Aorta (tissue), 5 donors: ENCODE measurements at places on chromosomes 12 and 14. TPM values are rescaled to one million over a fixed set of nuclear protein-coding genes. Genes with fewer than 3 reads are reported as not detected.
A peak's percentile ranks its signal among the peaks of the same experiment; 100 is the strongest.

DNA sequence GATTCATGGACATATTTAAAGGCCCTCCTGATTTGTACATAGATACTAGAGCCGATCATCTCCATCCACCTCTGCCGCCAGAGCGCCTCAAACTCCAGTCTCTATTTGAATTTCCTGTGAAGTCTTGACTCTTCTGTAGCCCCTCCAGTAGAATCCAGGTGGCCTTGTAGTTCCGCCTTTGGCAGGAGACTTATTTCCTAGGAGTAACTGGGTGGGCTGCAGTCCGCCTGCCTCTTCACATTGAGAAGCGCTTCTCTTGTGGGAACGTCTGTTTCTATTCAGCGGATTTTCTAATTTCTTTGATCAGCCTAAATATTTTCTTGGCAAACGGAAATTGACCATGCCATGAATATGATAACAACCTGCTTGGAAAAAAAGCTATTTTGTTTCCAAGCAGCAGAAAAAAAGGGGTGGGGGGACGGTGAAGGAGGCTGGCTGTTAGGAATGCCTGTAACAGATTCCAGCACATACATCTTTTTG lies 9.0 kb upstream of the SIX1 start:
- H3K36me3 ChIP-seq, result no peaks in the 10 kb centered on the region
- no peaks in the 10 kb centered on the region for H3K4me1 ChIP-seq
- no peak for DNase-seq
- no peak overlapping the region for H3K4me3 ChIP-seq
- H3K27me3 ChIP-seq, result no peaks in the 10 kb centered on the region

The NKX2-8 gene
- not detected for total RNA-seq

The CHGA gene
- total RNA-seq, result not detected

The HVCN1 gene
- total RNA-seq, result 4.1 TPM

DNA sequence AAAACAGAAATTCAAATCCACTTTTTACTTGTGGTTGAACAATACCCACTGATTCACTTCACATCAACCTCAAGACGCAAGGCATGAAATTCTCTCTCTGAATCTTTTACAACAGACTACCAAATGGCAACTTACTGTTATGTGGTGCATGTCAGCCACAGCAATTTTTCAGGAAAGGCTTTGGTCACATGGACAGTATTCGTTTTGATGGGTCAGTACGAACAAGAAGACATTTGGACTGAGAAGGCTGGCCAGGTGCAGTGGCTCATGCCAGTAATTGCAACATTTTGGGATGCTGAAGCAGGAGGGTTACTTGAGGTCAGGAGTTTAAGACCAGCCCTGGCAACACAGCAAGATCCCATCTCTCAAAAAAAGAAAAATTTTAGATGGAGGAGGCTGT lies 144.0 kb downstream of the SEC23A start:
- no peak overlapping the region for H3K4me3 ChIP-seq
- no peaks in the 10 kb centered on the region for H3K36me3 ChIP-seq
- no peak overlapping the region for H3K27ac ChIP-seq
- H3K4me1 ChIP-seq, result peaks cover 2% of the 10 kb centered on the region
- no peak for DNase-seq
- no peaks in the 10 kb centered on the region for H3K27me3 ChIP-seq

- no peaks in the 10 kb centered on the region for H3K4me1 ChIP-seq
- no peaks in the 10 kb centered on the region for H3K27me3 ChIP-seq
- no peak overlapping the region for H3K4me3 ChIP-seq
- H3K36me3 ChIP-seq, result no peaks in the 10 kb centered on the region
- DNase-seq, result no peak
Measured at GRCh38 chr14:84961637-84962036, 568.3 kb upstream of the FLRT2 start.

The ABCB9 gene
- total RNA-seq, result 13.0 TPM

DNA sequence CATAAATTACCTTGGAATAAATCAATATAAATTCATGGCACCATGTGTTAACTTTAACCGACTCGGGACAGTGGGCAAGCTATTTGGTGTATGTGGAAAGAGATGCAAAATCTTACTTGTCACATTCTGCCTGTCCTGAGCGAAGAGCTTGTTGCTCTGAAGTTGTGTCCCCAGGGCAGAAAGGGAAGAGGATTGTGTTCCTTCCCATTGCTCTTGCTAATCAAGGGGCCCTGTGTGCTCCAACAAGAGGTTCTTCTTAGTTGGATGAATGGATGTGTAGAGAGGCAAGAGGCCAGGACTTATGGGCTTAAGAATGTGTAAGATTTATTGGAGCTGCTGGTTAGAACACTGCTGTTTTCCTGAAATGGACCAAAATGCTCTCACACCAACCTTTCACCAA lies 36.5 kb upstream of the FRS2 start:
- H3K4me3 ChIP-seq, result no peak overlapping the region
- H3K36me3 ChIP-seq, result no peaks in the 10 kb centered on the region
- H3K4me1 ChIP-seq, result peaks cover 8% of the 10 kb centered on the region
- H3K27ac ChIP-seq, result no peak overlapping the region
- no peak for DNase-seq

DNA sequence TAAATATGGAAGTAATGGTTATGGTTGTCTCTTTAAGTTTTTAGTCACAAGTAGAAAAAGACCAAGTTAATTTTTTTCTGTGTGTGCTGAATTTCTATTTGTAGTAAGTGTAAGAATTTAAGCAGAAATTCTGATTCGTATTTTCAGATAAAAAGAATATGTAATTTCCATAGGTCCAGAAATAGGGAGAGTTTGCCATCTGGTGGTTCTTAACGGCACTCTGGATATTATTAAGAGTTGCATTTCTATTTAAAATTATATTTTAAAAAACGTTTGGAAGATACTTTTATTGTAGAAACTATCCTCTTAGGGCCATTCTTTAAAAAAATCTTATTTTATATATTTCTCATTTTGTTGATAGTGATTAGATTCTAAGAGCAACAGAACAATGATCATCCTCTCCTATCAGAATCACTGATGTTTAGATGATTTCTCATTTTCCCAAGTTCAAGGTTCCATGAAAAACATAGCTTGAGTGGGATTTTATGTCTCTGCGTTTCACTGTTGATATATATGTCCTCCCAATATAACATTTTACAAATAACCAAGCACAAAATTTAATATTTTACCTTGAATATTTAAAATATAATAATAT lies 88.3 kb downstream of the LRRK2 start:
- DNase-seq, result no peak
- no peaks in the 10 kb centered on the region for H3K27me3 ChIP-seq
- H3K4me1 ChIP-seq, result no peaks in the 10 kb centered on the region
- H3K27ac ChIP-seq, result no peak overlapping the region

GRCh38 chr14:68547305-68548193 lies 245.3 kb downstream of the ZFP36L1 start:
- DNase-seq, result peak; percentile 74
- no peak overlapping the region for H3K4me3 ChIP-seq
- H3K4me1 ChIP-seq, result peaks cover 4% of the 10 kb centered on the region
- peak overlapping the region; percentile 95 for H3K27ac ChIP-seq
- no peaks in the 10 kb centered on the region for H3K36me3 ChIP-seq

DNA sequence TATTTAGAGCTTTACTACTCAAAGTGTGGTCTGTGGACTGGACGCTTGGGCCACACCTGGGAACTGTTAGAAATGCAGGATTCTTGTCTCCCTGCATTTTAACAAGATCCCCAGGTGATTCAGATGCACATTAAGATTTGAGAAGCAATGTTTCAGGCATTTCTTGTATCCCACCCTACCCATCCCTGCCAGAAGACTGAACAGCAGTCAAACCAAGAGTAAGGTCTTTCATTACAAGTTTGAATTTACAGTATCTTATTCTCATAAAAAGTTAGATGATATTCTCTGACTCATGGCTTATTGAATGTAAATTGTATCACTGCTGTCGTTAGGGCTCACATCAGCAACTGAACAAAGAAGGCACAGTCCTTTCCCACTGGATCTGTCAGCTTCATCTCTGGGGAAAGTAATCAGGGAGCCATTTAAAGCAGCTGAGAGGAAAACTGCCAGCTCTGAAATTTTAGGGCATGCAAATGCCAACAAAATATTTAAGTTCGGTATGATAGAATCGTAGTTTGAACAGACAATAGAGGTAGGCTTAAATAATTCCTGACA lies 141.1 kb downstream of the AKAP6 start:
- H3K4me3 ChIP-seq, result no peak overlapping the region
- peak overlapping the region; percentile 63 for H3K27ac ChIP-seq
- H3K4me1 ChIP-seq, result peaks cover 6% of the 10 kb centered on the region
- no peaks in the 10 kb centered on the region for H3K27me3 ChIP-seq

DNA sequence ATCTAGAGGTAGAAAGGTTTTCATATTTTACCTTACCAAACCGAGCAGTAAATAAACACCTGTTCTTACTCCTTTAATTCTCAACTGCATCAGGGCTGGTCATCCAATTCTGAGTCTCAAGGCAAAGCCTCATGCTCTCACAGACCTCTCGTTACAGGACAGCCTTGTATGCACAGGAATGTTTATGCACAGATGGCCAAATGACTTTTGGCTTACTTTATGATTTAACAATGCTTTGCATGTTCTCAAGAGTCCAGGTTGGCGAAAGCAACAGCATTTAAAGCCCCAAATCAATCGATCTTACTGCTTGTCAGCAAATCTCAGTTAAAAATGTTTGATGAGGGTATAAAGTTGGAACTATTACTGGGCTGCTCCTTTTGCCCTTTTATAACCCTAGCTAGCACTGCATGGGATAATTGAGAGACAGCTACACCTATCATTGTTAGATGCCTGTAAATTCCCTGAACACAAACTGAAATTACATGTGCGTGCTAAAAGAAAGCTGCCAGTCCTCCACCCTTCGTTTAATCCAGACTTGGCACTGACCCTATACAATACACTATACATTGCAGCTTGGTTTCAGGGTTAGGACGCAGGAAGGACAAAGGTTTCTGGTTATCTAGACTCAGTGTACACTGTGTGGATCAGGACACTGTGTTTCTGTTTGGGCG lies 63.6 kb downstream of the TMCC3 start:
- H3K27me3 ChIP-seq, result no peaks in the 10 kb centered on the region
- no peak for DNase-seq
- H3K27ac ChIP-seq, result no peak overlapping the region
- H3K4me1 ChIP-seq, result no peaks in the 10 kb centered on the region
- no peaks in the 10 kb centered on the region for H3K36me3 ChIP-seq
- no peak overlapping the region for H3K4me3 ChIP-seq

The WSCD2 gene
- 5.6 TPM for total RNA-seq

DNA sequence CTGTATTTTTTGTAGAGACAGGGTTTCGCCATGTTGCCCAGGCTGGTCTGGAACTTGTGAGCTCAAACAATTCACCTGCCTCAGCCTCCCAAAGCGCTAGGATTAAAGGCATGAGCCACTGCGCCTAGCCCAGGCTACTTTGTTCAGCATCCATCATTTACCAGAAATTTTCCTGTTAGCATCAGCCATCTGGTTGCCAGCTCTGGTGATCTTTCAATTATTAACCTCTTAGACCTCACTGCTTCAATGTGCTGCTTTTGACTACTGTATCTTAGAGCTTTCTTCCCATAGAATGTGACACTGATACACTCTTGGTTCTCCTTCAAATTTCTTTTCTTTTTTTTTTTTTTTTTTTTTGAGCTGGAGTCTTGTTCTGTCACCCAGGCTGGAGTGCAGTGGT lies 5.4 kb upstream of the AMHR2 start:
- no peak overlapping the region for H3K4me3 ChIP-seq
- H3K27ac ChIP-seq, result no peak overlapping the region
- H3K4me1 ChIP-seq, result peaks cover 2% of the 10 kb centered on the region
- no peaks in the 10 kb centered on the region for H3K27me3 ChIP-seq
- no peaks in the 10 kb centered on the region for H3K36me3 ChIP-seq
- no peak for DNase-seq

The PLA2G1B gene
- total RNA-seq, result 1.2 TPM

DNA sequence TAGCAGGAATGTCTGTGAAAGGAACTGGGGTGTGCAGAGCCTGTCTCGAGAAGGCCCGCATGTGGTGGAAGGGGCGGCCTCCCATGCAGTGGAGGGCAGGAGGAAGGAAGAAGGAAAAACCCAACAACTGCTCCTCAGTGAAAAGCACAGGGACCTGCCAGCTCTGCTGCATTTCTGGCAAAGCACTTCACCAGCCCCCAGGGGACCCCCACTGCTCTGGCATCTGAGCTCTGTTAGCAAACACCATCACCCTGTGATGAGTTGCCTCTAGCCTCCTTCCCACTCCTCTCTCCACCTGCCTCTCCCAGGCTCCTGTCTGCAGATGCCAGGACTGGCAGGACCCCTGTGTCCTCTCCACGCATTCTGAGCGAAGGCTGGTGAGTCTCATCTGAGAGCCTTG lies 69.0 kb upstream of the DDX11 start:
- no peaks in the 10 kb centered on the region for H3K4me1 ChIP-seq
- no peak for DNase-seq
- H3K27ac ChIP-seq, result no peak overlapping the region
- H3K27me3 ChIP-seq, result no peaks in the 10 kb centered on the region

DNA sequence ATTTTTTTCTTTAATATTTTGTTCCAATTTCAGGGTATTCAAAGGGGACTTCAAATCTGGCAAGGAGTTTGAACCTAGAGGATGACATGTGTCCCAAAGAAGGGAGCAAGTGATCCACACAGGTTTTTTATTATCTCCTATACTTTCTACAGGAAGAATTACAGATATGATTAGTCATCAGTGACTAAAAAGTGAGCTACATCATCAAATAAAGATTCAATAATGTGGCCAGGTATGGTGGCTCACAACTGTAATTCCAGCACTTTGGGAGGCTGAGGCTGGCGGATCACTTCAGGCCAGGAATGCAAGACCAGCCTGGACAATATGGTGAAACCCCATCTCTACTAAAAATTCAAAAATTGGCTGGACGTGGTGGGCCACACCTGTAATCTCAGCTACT lies 24.2 kb downstream of the GLT8D2 start:
- H3K4me1 ChIP-seq, result no peaks in the 10 kb centered on the region
- no peak for DNase-seq
- H3K36me3 ChIP-seq, result no peaks in the 10 kb centered on the region
- no peak overlapping the region for H3K4me3 ChIP-seq

DNA sequence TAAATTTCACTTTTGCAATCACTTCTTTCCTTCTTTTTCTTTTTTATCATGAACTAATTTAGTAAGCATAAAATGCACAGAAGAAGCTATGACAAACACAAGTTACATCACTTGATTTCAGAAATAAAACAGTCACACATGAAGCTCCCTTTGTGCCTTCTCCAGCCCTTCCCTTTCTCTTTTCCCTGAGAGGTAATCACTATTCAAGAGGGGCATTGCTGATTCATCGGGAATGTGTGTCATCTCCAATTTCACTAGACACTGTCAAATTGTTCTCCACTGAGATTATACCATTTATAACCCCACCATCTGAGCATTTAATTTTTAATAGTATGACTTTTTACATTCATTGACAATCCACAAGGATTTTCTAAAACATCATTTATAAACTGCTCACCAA lies 91.6 kb upstream of the PTPRQ start:
- H3K4me3 ChIP-seq, result no peak overlapping the region
- H3K36me3 ChIP-seq, result no peaks in the 10 kb centered on the region
- H3K4me1 ChIP-seq, result no peaks in the 10 kb centered on the region
- H3K27me3 ChIP-seq, result no peaks in the 10 kb centered on the region
- no peak for DNase-seq
